ENCODE measurements at places on chromosomes 3 and 15.

GRCh38 chr15:85730001-85730820 lies 64.5 kb downstream of the KLHL25 start:
- DNase-seq = peak; percentile 37

DNA sequence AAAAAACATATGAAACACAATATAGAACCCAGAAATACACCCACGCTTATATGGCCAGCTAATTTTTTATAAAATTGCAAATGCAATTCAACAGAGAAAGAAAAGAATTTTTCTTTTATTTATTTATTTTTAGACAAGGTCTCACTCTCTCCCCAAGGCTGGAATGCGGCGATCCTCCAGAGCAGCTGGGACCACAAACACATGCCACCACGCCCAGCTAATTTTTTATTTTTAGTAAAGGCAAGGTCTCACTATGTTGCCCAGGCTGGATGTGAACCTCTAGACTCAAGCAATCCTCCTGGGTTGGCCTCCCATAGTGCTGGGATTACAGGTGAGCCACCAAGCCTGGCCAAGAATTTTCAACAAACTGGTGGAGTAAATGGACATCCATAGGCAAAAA lies 117.9 kb downstream of the SCAPER start:
- DNase-seq = no peak

- no peak for DNase-seq
Observed at GRCh38 chr15:92519709-92520108, 126.0 kb downstream of the ST8SIA2 start.

- no peak for DNase-seq
Observed at GRCh38 chr3:32733631-32734229, 48.7 kb downstream of the CNOT10 start.

DNA sequence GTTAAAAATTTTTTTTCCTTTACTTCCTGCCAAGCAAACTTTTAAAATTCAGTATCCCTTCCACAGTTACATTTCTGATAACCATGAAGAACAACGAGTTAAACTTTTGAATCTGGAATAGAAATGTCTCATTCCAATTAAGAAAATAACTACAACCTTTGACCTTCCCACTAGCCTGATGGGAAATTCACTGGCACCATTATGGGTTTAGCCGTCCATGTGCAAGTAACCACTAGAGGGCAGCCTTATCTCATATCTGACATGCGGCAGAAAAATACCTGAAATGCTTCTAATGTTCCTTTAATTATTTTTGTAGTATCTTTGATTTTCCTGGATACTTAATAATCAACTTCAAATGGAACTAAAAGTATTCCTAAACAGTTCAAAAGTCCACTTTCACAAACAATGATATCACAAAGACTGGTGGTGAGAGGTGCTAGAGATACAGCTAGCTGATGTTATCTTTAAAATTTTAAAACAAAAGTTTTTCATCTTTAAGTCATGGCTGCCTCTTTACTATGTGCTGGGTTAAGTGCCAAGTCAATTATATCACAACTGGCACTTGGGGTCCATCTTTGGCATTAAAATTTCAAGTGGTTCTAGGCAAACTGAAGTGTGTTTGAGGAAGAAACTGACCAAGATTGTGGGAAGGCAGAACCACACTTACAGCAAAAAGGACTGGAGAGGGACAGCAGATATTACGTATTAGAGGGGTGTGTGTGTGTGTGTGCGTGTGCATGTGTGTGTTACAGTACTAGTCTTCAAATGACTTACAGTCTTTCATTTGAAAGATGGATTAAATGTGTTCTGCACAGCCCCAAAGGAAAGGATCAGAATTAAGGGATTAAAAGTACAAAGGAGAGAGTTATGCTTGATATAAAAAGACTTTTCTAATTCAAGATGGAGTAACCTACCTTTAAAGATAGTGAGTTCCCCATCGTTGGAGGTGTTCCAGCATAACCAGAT lies 107.1 kb upstream of the ICE2 start:
- DNase-seq = peak; percentile 36

DNA sequence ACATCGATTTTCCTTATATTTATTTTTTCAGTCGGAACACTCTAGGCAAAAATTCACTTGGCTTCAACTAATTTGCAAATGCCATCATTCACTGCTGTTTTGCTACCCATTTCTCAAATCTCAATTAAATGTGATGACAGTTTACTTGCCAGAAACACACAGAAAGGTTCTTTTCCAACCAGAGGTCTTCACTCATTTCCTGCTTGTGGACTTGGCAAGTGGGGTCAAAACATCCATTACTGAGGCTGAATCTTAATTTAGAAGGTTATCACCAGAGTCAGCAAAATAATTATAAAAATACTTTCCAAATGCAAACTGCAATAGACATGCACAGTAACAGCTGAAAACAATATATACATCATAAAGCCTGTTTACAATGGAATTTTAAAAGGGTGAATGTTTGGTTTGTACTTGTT lies 625.4 kb upstream of the TBL1XR1 start:
- no peak for DNase-seq

DNA sequence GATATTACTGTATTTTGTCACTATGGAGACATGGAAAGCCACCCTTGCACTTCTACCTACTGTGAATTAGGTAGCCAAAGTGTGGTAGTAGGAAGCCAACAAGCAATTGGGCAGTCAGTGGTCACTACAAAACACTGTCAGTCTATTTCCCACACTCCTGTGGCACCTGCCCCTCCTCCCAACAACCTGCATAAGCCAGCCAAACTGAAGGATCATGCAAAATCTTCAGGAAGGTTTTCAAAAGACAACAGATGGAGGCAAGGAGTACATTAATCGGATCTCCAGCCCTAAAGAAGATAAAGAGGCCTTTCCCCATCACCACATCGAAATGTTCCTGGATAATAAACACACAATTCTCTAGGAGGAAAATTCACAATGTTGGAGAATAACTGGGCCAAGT lies 11.9 kb downstream of the POMGNT2 start:
- no peak for DNase-seq

DNA sequence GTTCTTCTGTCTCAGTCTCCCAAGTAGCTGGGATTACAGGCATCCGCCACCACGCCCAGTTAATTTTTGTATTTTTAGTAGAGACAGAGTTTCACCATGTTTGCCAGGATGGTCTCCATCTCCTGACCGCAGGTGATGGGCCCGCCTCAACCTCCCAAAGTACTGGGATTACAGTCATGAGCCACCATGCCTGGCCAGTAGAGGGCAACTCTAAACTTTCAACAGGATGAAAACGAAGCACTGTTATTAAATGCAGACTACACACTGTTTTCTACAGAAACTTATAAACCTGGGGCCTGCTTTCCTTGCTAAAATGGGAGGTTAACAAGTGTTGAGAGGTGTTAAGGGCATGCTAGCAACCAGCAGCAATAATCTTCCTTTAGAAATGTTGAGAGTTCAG lies 7.6 kb downstream of the ARPC4 start:
- no peak for DNase-seq

DNA sequence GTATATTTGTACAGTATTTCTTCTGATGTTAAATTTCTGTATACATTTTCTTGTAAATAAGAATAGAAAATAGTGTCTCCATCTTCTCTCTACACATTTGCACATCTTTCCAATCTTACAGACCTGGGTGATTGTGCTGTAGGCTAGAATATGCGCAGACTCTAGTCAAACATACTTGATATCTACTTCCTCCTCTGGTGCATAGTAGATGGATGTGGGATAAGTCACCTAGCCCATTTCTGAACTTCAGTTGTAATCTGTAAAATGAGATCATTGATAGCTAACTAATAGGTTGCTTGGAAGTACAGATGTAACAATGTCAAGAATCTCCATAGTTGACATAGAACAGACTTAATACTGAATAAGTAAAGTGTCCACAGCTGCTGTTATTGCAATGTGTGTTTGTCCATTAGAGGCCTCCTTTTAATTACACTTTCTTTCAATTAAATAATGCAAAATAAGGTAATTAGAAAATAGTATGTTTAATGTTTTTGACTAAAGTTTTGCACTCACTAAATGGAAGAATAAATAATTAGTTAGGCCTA lies 46.7 kb downstream of the ALCAM start:
- no peak for DNase-seq

DNA sequence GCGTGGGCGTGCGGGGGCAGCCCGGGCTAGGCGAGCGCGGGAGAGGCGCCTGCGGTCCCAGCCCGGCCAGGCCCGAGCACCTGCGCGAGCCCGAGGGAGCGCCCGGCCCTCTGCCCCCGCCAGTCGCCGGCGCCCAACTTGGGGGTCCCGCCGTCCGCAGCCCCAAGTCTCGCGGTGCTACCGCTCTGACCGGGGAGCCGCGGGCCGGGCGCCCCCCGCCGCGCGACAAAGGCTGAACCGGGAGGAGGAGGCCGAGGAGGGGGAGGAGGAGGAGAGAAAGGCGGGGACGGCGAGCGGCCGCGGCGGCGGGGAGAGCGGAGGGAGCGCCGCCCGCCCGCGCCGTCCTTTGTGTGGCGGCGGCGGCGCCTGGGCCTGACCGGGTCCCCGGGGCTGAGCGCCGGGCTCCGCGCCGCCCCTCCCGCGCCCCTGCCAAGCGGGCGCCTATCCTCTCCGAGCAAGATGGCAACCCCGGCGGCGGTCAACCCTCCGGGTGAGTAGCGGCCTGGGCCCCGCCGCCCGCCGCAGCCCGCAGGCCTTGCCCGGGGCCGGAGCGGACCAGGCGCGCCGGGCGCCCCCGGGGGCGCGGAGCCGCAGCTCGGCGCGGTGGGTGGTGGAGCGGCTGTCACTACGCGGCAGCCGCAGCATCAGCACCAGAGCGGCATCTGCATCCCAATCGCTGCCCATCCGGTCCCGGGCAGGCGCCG lies at the start of gene ARNT2:
ARNT2 (plus strand) TSS at position 326 of the 704 bp plus-strand sequence; CDS start at position 460, 134 bp downstream.
- no peak for DNase-seq

DNA sequence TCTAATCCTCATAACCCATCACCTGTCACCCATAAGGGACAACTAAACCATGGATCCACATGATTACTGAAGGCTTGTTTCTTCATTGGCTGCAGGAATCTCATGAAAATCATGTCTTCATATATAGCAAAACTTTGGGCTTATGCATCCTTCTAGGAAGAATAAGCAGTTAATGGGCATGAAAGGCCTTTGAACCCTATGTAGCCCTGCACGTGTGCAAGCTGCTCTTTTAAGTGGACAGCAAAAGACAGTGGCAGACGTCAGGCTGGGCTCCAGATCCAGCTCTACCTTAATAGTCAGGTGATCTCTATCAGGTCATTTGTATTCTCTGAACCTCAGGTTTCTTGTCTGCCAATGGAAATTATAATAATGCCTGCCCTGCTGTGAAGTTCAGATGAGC lies 18.9 kb downstream of the CYP19A1 start:
- DNase-seq = no peak

DNA sequence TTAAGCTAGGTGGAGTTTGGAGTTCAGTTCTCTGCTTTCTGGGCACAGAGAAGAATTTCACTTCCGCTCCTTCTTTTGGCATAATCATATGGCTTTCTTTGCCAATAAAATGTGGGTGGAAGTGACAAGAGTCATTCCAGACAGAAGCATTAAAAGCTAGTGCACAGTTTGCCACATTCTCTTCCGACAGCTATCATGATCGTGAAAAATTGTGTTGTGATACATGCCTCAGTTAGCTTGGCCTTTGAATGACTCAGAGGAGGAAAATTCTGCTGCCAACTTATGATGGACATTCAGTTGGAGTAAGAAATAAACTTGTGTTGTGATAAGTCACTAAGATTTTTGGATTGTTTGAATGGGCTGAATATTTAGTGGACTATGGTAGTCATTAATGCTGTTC lies 291.7 kb upstream of the SATB1 start:
- DNase-seq = no peak

- DNase-seq = no peak
Observed at GRCh38 chr3:61965770-61966131, 404.4 kb downstream of the PTPRG start.

DNA sequence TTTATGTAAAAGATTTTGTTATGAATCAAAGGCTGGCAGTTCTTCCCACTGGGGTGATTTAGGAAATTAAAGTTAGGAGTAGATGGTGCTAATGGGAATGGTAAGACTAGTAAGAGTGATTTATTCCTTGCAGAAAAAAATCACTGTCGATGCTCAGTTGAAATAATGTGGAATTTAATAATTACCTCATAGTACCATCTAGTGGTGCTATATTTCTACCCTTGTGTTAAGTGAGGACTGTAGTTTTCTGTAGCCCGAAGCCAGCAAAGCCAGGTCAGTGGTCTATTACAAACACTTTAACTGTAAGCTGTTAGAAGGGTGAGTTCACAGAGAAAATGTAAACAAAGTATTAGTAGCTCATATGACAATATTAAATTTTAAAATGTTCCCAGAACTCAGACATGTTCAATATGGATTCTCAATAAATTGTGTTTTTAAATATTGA lies 39.5 kb upstream of the GOLGA8J start:
- DNase-seq = no peak

DNA sequence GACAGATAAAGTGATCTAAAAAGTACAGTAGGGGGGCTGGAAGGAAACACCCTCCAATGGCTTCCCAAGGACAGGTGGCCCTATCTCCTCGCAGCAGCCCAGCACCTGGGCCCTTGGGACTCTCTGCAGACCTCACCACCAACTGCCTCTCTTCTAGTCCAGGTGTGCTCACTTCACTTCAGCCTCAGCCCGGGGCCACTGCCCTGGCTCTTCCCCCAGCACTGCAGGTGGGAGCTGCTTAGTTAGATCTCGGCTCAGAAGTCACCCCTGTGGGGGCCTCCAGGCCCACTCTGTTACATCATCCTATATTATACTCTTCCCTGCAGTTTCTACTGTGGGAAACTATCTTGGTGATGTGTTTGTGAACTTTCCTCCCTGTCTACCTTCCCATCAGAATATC lies 2.0 kb downstream of the KLF15 start:
- no peak for DNase-seq

DNA sequence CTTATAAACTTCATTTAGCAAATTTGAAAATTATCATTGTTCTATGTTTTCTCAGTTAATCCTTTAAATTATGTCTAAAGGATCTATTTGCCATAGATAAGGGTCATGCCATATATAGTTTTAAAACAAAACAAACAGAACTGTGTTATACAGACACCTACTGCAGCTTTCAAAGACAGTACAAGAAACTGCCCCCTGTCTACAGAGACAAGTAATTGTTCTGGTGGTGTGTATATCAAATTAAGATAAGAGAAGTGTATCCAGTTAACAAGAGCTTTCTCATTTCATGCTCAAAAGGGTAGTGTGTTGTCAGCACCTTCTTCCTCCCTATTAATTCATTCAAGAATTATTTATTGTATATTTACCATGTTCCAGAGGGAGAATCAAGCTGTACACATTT lies 201.2 kb downstream of the FMN1 start:
- DNase-seq = no peak

GRCh38 chr3:190289989-190290388 lies 32.3 kb downstream of the CLDN1 start:
- DNase-seq = no peak
